ENCODE measurements at places on chromosomes 4 and X.
A peak's percentile ranks its signal among the peaks of the same experiment; 100 is the strongest.

GRCh38 chr4:77347351-77347966 is 190.5 kb downstream of the CCNG2 start:
- peak; percentile 5 for DNase-seq

GRCh38 chr4:13455411-13455810 is 28.7 kb downstream of the RAB28 start:
- peak; percentile 55 for DNase-seq

DNA sequence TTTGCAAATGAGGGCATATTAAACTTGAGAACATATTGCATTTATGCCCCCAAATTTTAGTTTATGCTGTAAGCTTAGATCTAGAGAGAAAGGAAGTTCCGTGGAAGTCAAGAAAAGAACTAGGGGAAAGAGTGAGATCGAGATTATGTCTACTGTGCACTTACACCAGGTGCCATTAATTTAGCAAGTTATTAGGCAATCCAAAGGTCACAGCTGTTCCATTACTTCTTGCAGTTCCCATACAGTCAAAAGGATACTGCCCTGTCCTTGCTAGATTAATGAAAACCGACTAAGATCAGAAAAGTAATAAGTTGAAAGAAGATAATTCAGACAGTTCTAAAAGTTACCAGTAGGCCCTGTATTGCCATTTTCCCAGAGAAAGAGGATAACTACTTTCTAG is 49.3 kb upstream of the SLC7A11 start:
- no peak for DNase-seq

- no peak for DNase-seq
Measured at GRCh38 chr4:127575888-127576287, 56.9 kb upstream of the INTU start.

GRCh38 chr4:14994242-14994641 is 8.0 kb upstream of the CPEB2 start:
- DNase-seq, result peak; percentile 33

DNA sequence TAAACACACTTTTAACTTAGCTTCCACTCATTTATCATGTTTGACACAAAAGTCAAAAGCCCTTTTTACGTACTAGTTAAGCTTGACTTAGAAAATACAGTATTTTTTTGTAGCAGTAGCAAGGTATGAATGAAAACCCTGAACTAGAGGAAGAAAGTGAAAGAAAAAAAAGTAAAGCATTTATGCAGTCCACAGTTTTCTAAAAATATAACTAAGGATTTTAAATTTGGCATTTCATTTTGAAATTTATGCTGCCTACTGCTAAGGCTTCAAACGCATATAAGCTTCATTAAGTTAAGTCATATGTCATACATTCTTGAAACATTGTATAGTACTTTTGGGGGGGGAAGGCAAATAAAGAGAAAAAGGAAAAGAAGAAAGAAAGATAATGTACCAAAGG is 201.5 kb downstream of the PDGFC start:
- no peak for DNase-seq

DNA sequence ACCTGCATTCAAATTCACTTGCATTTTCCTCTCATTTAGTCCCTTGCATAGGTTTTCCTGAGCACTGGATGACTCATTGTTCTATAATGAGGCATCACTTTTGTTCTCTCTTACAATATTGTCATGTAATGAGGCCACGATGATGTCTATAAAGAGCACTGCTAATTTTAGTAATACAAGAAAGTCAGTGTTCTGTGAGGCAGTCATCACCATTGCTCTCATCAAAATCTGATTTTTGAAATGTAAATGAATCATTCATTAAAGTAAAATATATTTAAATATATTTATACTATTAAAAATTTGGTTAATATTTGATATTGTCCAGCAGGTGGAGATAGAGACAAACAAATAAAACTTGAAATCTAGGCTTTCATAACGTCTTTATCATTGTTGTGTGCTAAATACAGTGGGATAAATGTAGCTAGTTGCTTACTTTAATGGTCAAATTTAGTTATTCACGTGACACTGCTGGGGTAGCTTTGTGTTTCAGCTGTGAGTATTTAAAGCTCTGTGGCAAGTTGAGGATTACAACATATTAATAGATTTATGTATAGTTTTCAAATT is 15.4 kb downstream of the HMGB2 start:
- DNase-seq, result peak; percentile 59
